ENCODE measurements at places on chromosomes 11 and 22.

DNA sequence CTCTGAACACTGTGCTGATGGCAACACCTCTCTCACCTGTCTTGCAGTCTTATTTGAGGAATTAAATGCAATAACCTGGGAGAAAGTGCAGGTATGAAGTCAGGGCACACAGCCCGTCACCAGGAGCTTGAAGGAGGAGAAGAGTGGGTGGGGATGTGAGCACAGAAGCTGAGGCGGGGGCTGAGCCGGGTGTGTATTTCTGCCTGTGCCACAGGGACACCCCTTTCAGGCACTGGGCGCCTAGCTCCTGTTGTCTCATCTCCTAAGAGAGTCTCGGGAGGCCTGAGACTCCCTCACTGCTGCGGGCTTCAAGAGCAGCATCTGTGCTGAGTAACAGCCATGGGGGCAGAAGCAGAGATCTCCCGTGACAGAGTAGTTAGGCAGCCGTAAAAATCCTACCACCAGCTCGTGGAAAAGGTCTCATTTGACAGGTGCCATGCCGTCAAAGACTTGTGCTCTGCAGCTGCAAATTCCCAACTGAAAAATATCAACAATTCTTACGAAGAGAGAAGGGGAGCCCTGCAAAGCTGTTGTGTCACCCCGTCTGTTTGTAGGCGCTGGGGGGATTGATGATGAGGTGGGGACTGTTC lies 26.8 kb downstream of the PARVB start:
- DNase-seq: no peak

GRCh38 chr11:76152741-76153570 lies 53.3 kb downstream of the WNT11 start:
- peak; percentile 89 for DNase-seq

DNA sequence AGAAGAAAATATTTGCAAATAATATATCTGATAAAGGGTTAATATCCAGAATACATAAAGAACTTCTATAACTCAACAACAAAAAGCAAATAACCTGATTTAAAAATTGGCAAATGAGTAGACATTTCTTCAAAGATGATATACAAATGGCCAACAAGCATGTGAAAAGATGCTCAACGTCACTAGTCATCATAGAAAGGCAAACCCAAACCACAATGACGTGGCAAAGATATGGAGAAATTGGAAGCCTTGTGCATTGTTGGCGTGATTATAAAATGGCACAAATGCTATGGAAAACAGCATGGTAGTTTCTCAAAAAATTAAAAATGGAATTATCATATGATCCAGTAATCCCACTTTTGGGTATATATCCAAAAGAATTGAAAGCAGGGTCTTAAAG lies 466.3 kb downstream of the TBC1D22A start:
- no peak for DNase-seq

- DNase-seq: peak; percentile 58
Measured at GRCh38 chr11:66478729-66479393, 1.4 kb upstream of the DPP3 start.

- peak; percentile 88 for DNase-seq
Measured at GRCh38 chr22:41998361-41999261, at the start of gene WBP2NL. Gene WBP2NL (plus strand): TSS chr22:41998788. CDS start chr22:41998819, 31 bp downstream.

GRCh38 chr11:70628855-70629844 lies 230.8 kb downstream of the CTTN start:
- no peak for DNase-seq

GRCh38 chr11:44950031-44950624 lies 555 bp downstream of the TP53I11 start:
- DNase-seq: peak; percentile 21

- DNase-seq: no peak
Measured at GRCh38 chr11:27401280-27401832, 38.3 kb upstream of the CCDC34 start.

Data from Caco-2 (cell line).